Stimulated activated CD4-positive, alpha-beta T cell treated with anti-CD3 and anti-CD28 coated beads, Interleukin-1b, Interleukin-23, amount 100 ng/mL, for 1 hour (primary cell): ENCODE measurements at places on chromosomes 16 and 17.

GRCh38 chr17:53149316-53149715 is 673.4 kb upstream of the KIF2B start:
- no peak for DNase-seq

DNA sequence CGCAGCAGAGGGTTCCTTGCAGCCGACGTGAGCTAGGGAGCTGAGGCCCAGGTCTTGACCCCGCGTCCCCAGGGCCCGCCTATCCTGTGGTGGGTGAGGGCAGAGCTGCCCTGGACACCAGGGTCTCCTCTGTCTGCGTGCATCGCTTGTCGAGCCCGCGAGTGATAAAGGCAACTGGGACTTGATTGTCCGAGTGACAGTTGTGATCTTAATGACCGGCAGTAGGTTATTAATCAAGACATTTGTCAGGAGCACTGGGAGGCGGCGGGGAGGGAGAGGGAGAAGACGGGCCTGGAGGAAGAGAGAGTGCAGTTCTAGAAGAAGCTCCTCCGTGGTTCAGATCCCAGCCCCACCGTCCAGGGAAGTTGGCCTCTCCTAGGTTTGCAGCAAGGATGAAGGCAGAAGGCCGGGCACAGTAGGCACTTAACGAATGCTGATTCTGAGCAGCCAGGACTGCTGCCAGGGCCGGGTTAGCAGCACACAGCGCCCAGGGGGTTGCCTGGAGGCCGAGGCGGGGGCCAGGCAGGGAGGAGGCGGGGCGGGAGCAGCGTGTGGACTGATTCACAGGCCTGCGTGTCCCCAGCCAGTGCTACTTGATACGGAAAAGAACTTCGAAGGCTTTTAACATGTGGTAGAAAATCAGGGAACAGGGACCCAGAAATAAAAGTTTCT is 11.3 kb upstream of the GSE1 start:
- DNase-seq: no peak

DNA sequence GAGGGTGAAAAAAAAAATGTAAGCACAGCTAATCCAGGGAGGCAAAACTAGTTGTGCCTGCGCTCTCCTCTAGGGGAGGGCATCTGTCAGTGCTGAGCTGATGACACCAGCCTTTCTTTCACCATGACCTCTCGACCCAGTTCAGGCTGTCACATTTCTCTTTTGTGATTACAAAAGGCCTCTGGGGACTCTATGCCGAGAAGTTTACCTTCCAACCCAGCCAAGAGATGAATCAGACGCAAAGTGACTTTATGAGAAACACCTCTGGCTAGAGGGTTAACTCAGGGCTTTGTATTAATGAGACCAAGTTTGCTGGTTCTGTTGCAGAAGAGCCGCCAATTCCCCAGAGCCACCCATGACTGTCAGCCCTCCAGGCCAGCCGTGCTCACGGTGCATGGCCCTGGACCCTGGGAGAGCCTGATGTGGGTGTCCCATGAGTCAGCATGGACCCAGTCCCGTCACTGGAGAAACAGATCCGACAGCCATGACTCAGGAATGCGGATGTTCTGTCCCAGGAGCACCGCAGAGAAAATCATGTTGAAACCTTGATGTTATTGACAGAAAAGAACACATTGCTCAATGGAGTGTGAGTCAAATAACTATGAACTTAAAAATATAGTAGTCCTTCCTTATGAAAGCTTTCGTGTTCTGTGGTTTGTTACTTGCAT is 437.2 kb downstream of the HS3ST3B1 start:
- no peak for DNase-seq

- DNase-seq: no peak
These were observed at the start of gene GGT6 for GRCh38 chr17:4560421-4560820. Gene GGT6, minus strand, starts transcription at chr17:4560577. Its CDS starts 56 bp downstream, at chr17:4560521.

- DNase-seq: no peak
These were observed 430.5 kb upstream of the PMFBP1 start for GRCh38 chr16:72602499-72602898.

DNA sequence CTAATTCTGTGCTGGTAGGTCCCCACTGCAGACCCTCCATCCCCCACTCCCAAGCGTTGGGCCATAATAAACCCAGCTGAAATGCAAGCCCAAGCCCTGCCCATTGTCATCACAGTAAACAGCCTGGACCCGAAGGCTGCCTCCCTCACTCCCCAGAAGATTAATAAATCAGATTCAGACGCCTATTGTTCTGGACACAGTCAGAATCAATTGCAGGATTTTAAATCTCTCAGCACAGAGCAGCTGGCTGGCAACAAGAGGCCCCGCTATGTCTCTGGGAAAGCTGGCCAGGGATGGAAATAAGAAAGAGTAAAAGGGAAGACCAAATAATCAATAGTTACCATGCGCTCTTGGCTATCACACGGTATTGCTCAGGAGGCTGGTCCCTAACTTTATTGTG is 93.9 kb downstream of the C17orf67 start:
- DNase-seq: no peak

DNA sequence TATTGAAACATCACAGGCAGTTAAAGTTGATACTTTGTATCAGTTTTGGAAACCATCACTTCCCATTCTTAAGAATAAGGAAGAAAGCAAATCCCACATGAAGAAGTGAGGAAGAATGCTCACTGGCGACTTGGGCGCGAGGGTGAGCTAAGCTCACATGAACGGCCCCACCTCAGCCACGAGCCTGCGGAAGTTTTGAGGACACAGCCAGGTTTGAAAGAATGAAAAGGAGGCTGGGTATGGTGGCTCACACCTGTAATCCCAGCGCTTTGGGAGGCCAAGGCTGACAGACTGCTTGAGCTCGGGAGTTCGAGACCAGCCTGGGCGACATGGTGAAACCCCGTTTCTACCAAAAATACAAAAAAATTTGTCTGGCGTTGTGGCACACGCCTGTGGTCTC is 110.3 kb upstream of the CHMP6 start:
- DNase-seq: no peak

- no peak for DNase-seq
These were observed 57.0 kb downstream of the FOXL1 start for GRCh38 chr16:86635176-86635876.
